ENCODE measurements at places on chromosomes 2 and 18.

GRCh38 chr18:54386043-54386442, 28.3 kb downstream of the C18orf54 start:
- no peak for DNase-seq

DNA sequence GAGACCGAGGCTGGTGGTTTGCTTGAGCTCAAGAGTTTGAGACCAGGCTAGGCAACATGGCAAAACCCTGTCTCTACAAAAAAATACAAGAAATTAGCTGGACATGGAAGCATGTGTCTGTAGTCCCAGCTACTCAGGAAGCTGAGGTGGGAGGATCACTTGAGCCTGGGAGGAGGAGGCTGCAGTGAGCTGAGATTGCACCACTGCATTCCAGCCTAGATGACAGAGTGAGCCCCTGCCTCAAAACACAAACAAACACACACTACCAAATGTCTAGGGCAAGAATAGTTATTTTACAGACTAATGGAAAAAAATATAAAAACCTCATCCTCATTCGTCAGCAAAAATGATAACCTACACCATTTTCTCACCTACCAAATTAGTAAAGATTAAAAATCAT, 15.3 kb downstream of the BUB1 start:
- no peak for DNase-seq

DNA sequence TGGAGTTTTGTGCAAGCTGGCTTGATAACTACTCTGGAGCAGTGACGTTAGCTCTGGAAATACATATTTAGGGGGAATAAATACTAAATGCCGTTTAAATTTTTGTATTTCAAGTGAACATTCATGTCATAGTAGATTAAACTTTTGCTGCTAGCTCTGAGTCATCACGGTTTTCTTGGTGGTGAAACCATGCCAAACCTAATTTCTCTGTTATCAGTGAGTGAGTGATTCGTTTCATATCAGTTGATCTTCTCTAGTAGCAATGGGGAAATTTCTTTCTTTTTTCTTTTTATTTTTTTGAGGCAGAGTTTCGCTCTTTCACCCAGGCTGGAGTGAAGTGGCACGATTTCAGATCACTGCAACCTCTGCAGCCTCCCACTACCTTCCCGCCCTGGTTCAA, 211.1 kb downstream of the PTPRM start:
- no peak for DNase-seq

DNA sequence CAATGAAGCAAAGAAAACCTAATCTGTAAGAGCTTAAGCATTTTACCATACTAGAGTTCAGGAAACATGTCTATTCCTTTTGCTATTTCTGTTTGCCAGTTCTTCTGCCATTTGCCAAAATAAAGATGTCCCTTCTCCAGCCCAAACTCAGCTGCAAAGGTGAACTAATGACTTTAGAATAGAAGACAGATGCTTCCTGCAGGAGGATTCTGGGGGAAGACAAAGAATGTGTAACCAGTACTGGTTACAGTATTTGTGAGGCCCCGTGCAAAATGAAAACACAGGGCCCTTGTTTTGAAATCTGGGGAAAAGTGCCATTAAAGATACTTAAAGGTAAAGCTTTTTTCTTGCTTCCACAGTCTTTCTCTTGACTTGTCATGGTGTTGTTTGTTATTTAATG, 34.3 kb upstream of the MTX2 start:
- DNase-seq: no peak

DNA sequence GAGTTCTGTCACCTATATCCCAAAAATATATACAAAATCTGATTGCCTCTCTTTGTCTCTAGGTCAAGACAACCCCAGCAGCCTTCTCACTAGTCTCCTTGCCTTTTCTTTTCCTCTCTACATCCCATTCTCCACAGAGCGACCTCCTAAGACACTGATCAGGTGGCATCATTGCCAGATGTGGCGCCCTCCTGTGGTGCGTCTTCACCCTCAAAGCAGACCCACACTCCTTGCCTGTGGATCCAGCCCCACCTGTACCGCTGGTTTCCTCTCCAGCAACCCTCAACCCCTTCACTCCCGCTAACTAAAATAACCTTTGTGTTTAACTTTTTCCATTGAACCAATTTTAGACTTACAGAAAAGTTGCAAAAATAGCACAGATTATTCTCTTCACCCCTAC, 273.3 kb downstream of the GLI2 start:
- DNase-seq: no peak

DNA sequence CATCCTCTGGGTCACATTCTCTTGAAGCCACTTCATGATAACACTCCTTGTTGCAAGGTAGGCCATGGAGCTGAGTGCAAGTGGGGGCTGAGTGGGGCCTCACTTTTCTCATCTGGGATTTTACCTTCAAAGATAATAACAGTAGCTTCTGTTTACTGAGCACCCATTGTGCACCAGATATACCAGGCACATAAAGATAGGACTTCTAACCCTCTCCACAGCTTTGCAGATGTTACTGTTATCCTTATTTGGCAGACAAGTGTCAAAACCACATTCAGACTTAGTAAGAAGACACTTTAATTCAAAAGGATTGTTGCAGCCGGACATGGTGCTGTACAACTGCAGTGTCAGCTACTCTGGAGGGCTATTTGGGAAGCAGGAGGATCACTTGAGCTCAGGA, 12.8 kb upstream of the FAM136A start:
- no peak for DNase-seq

DNA sequence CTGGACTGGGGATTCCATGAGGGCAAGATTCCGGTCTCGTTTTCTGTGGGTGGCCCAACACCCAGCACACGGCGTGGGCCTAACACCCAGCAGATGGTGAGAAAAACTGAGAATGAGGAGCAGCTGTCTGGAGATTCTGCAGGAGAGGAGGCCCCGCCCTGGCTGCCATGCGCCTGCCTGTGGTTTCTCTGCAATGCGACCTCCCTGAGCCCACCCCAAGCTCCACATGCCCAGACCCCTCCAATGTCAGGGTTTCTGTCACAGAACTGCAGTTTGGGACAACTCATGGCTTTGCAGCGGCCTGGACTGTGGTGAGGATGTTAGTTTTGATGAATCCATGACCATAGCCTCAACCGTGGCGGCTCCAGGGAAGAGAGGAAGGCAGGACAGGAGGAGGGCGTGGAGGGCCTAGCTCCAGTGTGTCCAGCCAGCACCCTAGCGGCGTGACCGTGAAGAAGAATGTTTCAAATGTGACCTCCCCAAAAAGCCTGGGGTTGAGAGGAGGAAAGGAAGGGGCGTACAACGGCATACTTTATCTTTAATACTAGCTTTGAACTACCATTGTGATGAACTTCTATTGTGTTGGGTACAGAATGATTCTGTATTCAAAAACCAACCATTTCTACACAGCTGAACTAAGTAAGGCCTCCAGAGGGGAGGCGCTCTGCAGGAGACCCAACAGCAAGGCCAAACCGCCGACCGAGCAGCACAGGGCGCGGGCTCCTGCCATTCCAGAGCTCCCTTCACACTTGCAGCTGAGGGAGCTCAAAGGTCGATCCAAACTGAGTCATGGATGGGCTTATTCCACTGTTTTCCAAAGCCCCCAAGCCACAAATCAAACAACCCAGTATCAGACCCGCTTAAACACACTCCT, 3.4 kb downstream of the PXDN start:
- no peak for DNase-seq

DNA sequence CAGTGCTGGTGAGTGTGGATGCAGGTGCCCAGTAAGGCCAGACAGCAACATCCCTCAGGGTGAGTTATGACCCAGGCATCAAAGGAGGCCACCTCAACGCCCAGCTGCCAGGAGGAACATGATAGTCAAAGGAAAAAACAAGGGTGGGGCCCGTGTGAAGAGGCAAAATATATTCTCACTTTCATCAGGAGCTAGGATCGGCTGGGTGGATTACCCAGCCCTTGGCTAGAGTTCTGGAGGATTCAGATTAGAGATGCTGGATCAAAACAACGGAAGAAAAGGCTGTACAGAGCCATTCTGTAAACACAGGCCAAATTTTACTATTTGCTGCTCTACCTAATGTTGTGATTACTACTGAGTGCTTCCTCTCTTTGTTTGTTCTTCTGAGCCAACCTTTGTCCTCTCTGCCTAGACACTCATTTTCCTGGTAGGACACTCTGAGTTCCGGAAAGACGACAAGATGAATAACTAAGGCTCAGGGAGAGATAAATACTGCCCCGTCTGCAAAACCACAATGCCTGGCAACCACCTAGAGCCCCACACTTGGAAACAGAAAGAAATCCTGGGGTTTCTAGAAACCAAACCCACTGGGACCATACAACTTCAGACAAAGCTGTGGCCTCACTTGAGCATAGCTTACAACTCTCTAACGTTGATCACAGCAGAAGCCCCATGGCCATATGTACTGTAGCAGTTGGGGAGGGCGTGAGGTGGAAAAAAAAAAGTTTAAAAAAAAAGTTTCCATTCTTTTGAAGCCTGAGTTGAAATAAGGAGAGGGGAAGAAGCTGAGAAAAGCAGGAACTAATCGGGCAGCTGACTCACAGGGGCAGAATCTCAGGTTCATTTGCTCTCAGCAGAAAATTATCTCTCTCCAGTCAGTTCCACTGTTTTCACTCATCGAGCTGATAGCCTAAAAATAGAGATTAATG, 17.8 kb upstream of the PMAIP1 start:
- DNase-seq: no peak

DNA sequence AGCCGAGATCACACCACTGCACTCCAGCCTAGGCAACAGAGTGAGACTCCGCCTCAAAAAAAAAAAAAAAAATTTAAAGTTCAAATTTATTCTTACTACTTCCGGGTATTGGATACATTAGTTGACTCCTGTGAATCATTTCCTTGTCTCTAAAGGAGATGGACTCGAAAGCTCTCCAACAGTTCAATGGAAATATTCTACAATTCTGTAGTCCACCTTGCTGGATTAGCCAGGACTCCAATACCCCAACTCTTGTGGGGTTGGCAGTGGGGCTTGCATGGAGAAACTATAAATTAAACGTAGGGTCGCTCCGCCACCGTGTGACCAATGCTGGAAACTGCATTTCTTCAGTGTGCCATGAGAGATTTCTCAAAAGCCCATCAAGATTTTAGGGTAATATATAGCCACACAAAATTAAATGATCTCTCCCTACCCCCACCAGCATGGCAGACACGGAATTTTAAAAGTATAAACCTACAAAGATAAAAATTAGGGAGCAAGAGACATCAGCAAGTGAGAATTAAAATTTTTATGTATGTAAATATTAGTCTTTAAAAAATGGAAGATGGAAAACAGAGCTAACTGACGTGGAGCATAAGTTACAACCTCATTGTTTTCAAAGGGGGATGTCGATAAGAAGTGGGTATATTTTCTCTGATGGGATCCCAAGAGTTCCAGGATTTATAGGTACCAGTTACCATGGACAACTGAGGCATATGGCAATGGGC, 27.8 kb upstream of the GAREM2 start:
- DNase-seq: peak; percentile 20

- no peak for DNase-seq
Observed at GRCh38 chr2:79817288-79817687, 304.4 kb downstream of the CTNNA2 start.

- no peak for DNase-seq
Observed at GRCh38 chr2:28407976-28408690, 15.5 kb downstream of the FOSL2 start.

DNA sequence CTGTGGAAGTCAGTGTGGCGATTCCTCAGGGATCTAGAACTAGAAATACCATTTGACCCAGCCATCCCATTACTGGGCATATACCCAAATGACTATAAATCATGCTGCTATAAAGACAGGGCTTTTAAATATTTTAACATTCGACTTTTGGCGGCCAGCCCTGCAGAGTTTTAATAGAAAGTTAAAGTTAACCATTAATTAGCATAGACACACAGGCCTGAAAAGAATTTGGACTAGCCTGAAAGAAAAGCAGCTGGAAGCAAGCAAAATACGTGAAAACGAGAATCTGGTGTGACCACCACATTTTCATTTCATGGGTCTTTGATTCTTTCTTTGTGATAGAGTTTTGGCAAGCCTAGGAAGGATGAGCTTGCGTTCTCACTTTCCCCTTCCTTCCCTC, 184.0 kb downstream of the SCG2 start:
- no peak for DNase-seq

- DNase-seq: no peak
Observed at GRCh38 chr2:102558463-102558862, 60.9 kb upstream of the SLC9A2 start.

GRCh38 chr2:232075859-232076258, 114.3 kb downstream of the DIS3L2 start:
- no peak for DNase-seq

GRCh38 chr2:233531955-233532354, 34.6 kb downstream of the USP40 start:
- DNase-seq: no peak

GRCh38 chr2:6941299-6942046, 24.3 kb downstream of the RNF144A start:
- DNase-seq: no peak

- DNase-seq: no peak
Observed at GRCh38 chr18:58217052-58217451, 173.0 kb downstream of the NEDD4L start.

DNA sequence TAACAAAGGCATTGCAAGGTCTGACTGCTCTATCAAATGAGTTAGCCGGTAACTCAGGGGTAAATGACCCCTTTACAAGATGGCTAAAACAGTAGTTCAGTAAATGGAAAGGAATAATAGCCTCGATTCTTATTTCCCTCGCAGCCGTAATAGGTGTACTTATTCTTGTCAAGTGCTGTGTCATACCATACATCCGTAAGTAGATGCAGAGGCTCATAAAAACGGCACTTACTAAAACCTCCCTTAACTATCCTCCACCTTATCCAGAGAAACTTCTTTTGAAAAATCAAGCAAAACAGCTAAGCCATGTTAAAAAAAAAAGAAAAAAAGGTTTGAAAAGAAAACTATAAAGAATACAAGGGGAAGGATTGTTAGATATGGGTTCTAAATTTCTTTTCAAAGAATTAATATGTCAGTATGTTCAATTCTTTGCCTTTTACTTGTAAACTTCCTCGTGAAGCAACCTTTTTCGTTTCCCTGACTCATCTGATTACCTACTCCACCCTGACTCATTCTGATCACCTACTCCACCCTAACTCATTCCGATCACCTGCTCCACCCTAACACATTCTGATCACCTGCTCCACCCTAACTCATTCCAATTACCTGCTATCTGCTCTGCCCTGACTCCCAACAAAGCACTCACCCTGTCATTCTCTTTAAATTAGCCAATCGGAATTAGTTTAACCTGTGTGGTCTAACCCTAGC, 127.5 kb downstream of the SPAG16 start:
- no peak for DNase-seq

DNA sequence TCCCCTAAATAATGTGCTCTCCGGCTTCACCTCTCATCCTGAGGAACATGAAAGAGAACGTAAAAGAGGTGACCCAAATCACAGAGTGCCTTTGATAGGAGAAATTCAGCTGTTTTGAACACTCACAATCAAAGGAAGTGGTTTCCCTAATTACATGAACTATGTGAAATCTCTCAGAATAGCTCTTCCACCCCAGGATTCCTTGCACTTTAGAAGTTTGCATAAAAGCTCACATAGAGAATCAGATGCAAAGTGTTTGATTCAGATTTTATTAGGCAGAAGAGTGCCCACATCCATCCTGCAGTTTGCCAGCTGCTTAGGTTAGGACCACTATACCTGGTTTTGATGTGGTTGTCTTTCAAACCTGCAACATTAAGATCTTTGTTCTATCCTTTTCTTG, 61.0 kb downstream of the MAP3K20 start:
- DNase-seq: no peak

GRCh38 chr18:11027862-11028261, 121.5 kb downstream of the PIEZO2 start:
- no peak for DNase-seq
